ENCODE measurements at places on chromosomes 2 and 18.

DNA sequence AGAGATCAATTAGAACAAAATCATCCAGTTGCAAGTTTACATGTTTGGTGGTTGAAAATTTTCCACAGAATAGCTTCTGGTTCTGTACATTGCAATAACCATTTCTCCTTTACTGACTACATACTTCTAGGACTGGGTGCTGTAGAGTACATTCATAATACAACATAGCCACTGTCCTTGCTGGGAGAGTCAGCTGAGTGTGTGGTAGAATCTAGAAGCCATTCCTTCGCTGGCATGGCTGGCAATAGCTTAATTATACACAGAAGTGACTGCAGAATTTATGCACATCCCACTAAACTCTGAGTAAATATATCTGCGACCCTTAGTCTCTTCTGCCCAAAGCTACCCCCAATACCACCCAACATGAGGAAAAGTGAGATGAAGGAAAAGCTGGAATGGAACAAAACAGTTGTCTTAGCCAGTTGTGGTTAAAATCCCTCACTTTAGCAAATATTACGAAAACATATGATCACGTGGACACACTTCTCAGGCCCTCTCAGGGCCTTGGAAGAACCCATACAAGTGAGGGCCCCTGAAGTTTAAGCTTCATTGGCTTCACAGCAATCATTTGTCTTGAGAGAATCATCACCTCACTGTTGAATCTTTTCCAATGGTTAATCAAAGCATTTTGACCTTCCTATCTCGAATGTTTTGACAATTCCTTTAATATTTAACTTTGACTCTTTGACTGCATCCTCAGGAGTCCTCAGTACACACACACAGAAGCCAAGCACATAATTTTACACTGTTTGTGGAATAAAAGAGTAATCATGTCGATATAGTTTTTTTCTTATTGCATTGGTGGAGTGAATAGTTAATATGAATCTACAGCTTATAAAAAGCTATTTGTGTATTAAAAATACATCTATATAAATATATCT is 225.1 kb downstream of the ZNF385B start:
- DNase-seq = no peak

DNA sequence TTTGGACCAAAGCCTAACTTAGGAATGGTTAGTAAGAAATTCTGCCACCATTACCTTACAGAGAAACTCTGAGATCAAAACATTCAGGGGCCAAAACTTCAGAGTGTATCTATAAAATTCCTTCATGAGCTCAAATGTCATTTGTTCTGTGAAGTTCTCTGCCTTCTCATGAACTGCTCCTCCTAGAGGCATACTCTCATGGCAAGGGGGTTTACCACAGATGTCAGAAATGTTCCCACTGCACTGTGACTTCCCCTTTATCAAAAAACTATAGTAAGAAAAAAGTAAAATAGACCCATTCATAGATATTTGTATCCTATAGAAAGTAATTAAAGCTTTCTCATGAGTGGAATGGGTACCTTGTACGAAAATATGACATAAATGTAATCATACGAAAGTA is 68.5 kb downstream of the USP40 start:
- DNase-seq = no peak

GRCh38 chr2:217834057-217834620 is 168.7 kb downstream of the TNS1 start:
- no peak for DNase-seq

- DNase-seq = no peak
Measured at GRCh38 chr18:57728941-57729511, 74.1 kb downstream of the ATP8B1 start.

- no peak for DNase-seq
Measured at GRCh38 chr18:79523736-79524180, 128.0 kb downstream of the NFATC1 start.

GRCh38 chr2:111160758-111161157 is 40.0 kb downstream of the BCL2L11 start:
- DNase-seq = no peak

DNA sequence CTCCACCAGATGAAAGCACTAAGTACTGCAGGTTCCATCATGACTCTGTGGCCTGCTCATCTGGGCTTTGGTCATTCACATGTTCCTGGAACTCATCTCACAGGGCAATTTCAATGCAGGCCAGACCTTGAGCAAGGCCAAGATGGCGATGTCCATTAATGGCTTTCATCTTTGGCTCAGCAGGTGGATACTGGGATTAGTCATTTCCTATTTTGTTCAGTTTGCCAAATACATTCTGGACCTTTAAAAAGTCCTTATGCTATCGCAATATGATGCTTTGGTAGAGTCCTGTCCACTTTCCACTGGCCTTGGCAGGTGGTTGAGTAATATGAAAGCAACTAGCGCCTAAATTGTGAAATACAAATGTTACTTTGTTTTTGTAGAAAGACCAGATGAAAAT is 170.1 kb upstream of the REV1 start:
- no peak for DNase-seq

DNA sequence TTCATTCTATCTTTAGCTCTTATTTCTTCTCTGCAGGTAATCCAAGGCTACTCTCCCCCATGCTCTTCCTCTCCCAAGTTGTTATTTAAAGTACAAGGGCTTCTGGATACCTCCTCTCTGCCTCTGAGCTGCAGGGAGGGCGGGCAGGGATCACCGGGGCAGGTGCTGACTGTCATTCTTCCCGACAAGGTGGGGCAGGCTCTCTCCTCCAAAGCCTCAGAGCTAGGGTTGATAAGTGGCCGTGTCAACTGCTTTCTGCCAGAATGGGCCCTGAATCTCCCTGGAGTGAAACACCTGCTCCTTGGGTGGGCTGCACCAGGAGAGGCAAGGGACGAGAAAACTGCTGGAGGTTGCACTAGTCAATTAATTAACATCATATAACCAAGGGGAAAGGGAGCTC is 250.3 kb downstream of the SLC4A3 start:
- no peak for DNase-seq

DNA sequence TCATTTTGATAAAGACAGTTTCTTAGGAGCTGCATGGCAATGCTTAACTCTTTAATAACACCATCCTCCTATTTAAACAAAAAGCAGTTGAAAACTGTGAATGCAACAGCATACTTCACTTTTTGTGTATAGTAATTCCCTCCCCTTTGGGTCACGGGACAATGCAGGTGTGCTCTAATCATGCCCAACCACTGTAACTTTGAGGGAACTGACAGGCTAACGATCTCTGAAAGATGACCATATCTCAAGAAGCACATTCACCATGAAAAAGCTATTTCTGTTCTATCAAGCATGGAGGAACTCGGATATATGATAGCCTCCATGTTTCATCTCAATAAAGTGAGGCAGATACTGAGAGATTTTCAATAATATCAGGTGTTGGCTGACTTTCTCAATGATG is 81.1 kb upstream of the CD226 start:
- no peak for DNase-seq

DNA sequence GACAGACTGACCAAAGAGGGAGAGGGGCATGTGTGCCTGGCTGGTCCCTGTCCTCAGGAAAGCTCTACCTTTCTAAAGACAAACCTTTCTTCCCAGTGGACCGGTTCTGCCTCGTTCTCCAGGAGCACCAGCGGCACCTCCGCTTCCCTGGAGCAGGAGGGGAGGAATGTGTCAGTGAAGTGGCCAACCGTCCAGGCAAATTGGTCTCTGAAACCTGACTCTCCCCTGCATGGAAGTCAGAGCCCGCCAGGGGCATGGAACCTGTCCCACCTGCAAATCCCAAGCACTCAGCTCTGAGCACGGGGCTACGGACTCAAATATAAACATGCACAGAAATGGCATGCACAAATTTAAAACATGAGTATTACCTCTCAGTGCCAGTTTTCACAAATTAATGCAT is 62.9 kb downstream of the COL6A3 start:
- DNase-seq = no peak

DNA sequence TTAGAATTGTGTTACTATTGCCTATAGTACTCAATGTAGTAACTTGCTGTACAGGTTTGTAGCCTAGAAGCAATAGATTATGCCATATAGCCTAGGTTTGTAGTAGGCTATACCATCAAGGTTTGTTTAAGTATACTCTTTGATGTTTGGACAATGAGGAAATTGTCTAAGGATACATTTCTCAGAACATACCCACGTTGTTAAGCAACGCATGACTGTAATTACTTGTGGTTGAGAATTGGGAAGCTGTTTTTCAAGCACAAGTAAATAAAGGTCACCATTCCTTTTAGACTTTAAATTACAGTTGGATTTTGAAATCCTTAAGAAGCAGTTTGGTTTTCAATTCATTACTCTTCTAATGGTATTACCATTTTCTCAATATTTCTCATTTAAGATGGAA is 89.8 kb upstream of the KCNH7 start:
- no peak for DNase-seq

- no peak for DNase-seq
Measured at GRCh38 chr2:139574371-139574770, 794.2 kb upstream of the NXPH2 start.

- DNase-seq = no peak
Measured at GRCh38 chr2:173101687-173102086, 26.0 kb downstream of the MAP3K20 start.

DNA sequence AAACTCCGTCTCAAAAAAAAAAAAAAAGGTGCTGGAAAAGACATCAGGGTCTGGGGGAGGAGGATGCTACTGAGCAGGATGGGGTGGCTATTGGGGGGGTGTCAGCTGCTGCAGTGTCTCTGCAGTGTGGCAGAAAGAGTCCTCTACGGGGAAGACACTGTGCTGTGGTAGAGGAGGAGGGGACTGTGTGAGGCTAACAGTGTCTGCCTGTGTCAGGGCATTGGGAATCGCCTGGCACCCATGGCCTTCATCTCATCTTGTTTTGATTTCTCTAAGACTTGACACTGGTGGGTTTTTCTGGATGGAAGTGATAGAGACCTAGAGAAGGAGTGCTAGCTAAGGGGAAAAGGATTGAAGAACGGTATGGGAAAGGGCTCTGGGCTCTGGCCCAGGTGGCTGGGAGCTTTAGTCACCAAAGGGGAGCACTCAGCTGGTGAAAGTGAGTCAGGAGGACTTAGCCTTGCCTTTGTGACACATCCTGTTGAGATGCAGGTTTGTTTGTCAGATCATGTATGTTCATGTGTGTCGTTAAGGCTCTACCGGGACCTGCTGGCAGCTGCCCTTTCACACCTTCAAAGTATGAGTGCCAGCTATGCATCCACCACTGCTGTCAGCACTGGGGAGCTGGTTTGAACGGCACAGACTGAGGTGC is 58.0 kb downstream of the FARP2 start:
- no peak for DNase-seq

GRCh38 chr18:72458271-72458670 is 85.9 kb downstream of the CBLN2 start:
- DNase-seq = no peak

DNA sequence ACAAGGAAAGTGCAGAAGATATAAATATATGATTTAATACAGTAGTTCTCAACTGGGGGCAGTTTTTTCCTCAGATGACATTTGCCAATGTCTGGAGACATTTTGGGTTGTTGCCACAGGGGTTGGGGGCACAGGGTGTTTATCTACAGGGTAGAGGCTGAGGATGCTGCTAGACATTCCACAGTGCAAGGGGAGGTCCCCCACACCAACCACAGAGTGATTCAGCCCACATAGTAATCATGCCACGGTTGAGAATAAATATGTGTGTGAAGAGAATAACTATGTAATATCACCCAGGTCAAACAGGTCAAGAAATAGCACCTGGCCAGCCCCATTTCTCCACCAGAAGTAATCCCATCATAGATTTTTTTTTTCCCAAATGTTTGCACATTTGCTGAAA is 17.9 kb downstream of the DYSF start:
- no peak for DNase-seq

DNA sequence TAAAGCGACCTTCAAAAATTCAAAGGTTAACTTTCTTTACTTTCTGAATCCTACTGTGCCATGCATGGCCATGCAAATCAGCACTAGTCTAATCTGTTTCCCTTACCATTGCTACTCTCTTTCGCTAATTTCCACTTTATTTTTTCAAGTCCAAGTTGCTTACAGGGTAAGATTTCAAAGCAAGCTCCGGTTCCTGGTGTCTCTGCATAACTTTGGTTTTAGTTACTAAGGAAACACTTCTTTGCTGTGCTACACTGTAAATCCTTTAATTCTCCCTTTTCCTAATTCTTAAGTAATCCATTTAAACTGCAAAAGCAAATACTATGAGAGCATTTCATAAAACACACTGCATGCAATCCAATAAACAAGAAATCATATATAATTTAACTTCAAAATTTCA is 383.5 kb upstream of the LYPD1 start:
- DNase-seq = no peak

DNA sequence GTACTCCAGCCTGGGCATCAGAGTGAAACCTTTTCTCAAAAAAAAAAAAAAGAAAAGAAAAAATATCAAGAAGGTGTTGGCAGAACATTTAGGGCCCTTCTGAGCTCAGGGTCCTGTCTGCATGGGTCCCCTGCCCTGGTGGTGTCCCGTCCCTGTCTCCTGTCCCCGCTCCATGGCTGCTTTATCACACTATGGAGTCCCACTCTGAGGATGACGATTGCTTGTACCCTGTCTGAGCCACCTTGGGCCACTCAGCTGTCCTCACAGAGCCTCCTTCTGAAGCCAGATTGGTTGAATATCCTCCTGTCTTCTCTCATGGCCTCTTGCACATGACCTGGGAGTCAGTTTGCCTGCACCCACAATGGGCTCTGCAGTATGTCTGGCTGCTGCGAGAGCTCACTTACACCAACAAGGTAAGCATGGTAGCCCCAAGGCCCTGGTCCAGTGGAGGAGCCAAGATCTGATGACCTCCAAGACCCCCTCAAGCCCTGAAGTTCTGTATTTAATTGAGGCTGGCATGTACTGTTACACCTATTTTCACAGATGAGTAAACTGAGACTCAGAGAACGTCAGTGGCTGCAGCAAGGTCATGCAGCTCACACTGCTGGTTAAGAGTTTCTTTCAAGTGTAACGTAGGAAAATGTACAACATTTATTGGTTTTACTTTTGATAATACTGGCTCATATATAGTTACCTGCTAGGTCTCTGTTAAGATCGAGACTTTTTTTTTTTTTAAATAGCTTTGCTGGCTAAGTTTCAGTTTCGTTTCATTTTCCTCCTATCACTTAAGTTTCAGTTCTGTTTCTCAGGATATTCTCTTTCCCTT is 16.9 kb upstream of the ZCCHC2 start:
- DNase-seq = no peak

DNA sequence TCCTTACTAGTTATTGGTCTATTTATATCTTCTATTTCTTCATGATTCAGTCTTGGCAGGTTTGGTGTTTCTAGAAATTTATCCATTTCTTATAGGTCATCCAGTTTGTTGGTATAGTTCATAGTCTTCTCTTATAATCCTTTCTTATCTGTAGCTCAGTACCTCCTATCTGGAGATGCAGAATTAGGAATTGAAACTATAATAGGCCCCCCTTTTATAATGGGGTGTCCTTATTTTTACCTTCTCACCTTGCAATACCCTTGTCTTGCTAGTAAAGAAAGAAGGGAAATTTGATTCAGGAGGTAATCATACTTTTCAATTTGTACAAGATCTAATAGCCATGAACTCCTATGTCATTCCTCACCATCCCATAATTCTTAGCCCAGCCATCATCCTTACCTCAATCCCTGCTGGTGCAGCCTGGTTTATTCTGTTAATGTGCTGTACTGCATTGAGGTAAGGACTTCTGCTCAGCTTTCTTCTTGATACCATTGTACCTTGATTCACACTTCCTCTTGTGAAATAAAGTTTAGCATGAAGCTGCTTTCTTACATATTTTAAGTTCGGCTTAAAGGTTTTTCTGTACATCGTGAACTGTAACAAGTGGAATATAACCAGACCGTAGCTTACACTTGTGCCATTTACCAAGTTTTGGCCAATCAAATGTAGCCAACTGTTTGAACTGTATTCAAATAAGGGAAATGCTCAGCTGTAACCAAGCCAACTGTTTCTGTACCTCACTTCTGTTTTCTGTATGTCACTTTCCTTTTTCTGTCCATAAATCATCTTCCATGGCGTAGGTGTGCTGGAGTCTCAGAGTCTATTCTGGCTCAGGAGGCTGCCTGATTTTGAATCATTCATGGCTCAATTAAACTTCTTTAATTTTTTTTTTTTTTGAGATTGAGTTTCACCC is 40.1 kb upstream of the PTH2R start:
- no peak for DNase-seq
